ENCODE measurements at places on chromosomes 3 and 15.

- DNase-seq: no peak
These were observed 28.7 kb downstream of the TLE3 start for GRCh38 chr15:70068783-70069565.

- no peak for DNase-seq
These were observed 37.2 kb upstream of the CA12 start for GRCh38 chr15:63418811-63419210.

DNA sequence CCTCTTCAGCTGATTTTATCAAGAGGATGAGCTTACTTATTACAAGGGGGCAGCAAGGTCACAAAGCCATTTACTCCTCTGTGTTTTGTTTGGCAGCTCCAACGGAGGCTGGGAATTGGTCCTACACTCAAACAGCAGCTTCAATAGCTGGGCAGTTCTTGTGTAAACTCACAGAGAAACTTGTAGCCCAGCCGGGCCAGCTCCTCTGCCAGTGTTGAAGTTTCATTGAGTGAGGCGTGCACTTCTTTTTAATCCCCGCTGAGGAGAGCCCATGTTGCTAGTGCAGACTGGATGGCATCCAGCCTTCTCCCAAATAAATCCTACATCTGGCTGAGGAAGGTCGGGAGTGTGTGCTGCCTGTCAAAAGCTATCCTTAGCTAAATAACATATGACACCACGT is 59.5 kb downstream of the BFSP2 start:
- no peak for DNase-seq

GRCh38 chr3:101940521-101941317 is 91.4 kb downstream of the NFKBIZ start:
- peak; percentile 64 for DNase-seq

GRCh38 chr15:65902373-65902772 is 33.1 kb downstream of the RAB11A start:
- no peak for DNase-seq

DNA sequence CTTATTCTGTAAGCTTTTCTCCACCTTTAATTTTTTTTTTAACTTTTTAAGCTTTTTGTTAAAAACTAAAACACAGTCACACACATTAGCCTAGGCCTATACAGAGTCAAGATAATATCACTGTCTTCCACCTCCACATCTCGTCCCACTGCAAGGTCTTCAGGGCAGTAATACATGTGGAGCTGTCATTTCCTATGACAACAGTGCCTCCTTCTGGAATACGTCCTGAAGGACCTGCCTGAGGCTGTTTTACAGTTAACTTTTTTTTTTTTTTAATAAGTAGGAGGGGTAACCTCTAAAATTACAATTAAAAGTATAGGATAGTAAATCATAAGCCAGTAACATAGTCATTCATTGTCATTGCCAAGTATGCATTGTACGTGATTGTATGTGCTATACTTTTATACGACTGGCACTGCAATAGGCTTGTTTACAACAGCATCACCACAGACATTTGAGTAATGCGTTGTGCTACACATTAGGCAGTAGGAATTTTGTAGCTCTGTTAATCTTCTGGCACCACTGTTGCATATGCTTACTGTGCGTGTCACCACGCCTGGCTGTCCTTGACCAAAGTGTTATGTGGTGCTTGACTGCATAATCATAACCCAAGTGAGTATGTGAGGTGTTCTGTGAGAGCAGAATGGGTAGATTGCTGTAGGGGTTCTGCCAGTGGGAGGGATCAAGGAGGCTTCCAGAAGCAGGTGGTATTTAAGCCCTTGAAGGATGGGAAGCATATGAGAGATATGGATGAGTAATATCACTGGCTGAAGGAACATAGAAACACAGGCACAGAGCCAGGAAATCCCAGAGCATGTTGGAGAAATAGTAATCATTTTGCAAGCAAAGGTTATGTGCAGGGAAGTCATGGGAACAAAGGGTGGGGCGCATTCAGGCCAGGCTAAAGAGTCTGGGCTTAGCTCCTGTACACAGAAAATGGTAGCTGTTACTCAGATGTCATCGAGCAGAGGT is 18.3 kb downstream of the FBXO22 start:
- DNase-seq: no peak

DNA sequence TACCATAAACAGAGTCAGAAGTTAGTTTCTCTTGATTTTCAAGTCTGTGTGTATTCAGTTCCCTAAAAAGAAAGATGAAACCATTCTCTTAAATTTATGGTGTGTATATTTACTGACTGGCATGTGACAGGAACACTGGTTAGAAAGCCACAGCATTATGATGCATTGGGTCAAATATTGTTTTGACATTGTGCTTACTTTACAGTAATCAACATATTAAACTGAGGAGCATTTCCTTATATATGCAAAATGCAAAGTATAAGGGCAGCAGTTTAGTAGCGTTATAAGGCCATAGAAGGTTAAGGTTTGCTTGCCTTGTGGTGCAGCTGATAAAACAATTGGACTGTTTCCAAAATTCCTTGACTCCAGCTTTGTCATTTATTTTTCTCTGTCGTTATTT is 72.9 kb downstream of the EPHA3 start:
- DNase-seq: no peak

DNA sequence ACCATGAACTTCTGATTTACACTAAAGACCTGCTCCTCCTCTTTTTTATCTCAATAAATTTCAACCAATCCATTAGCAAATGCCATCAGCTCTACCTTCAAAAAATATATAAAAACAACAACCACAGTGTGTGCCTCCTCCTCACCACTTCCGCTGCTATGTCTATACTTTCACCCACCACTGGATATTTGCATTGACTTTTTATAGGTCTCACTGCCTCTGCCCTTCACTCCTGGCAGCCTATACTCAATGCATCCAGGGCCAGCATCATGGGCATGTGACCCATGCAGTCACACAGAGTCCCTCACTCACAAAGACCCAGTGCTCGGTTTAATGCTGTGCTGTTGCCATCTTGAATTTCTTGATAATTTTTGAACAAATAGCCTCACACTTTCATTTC is 53.5 kb upstream of the CCDC54 start:
- DNase-seq: no peak

- DNase-seq: no peak
These were observed 215.5 kb downstream of the NR1D2 start for GRCh38 chr3:24160424-24161095.

DNA sequence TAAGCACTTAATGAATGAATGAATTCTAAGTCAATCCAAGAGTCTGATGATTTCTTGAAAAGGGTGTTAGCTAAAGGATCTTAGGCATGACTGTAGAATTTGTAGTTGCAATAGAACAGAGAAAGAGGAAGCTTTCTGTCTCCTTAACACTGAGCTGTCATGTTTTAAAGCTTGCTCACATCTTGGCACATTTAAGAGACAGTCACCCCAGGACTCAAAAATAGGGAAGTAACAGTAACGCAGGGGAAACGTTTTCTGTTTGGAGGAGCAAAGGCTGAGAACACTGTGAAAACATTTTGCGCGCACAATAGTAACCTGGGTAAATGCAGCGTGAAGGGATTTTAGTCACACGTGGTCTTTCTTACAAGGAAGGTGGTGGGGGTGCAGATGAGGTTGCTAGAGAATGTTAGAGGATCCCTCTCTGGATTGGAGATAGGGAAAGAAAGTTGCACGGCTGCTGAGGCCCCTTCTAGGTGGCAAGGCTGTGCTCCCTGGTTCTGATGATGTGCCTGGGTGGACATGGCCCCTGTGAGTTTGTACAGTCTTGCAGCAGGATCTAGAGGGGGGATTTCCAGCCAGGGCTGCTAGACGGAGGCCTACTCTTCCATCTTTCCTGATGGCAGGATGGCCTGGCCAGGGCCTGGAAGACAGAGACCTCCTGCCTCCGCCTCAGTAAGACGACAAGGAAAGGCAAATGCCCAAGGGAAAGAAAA is 12.0 kb downstream of the STARD5 start:
- peak; percentile 33 for DNase-seq

DNA sequence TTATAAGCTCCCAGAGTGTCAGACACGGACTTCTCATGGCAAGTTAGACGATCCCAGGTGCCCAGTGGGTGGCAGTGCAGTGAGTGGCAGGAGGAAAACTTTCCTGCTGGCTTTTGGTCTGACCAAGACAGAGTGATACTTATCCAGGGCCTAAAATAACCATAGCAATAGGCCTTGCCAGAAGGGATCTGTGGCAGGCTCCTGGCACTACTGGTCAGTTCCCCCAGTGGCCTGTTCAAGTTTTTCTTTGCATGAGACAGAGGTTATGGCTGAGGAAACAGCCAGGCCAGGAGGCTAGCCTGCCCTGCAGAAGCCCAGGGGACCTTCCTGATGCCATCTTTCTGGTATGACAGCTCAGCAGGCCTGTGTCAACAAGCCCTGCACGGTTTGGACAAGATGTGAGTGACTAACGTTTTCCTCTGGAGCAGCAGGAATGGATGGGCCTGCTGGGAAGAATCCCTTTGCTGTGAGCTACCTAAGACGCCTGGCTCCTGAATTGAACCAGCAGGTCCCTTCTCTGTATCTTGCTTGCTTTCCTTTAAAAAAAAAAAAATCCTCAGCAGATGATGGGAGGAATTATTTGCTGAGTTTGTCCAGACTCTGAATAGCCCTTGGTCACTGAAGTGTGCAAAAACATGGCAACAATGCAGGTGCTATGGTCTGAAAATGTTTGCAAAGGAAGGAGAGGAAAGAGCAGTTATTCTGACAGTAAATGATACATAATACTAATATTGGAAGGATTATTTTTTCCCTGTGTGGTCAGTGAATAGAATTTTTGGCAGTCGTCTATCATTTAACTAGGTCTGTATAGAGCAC is 18.0 kb downstream of the SCG5 start:
- no peak for DNase-seq

- no peak for DNase-seq
These were observed 172.6 kb downstream of the RBMS3 start for GRCh38 chr3:29453284-29454001.

DNA sequence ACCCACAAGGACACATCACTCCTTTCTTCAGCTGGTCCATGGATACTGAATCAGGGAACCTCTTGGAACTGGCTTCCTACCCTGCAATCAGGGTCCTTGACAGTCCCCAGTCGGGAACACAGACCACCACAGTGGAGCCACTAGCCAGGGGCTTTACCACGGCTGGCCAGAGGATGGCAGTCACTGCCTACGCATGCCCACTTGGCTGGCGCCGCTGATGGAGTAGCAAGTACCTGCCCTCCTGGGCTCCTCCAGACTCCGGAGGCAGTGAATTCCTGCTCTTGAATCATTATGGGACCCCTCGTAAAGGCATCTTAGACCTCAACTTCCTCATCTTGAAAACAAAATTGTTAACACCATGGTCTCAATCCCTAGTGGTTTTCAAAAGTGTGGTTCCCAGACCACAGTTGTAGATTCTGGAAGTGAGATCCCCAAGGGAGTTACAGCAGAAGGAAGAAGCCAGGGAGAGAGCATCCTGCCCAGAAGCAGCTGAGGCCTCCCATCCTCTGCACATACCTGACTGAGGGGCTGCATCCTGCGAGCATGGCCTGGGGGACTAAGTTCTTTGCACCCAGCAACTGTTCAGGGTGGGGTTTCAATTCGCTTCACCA is 9.1 kb upstream of the SKIC8 start:
- peak; percentile 76 for DNase-seq

DNA sequence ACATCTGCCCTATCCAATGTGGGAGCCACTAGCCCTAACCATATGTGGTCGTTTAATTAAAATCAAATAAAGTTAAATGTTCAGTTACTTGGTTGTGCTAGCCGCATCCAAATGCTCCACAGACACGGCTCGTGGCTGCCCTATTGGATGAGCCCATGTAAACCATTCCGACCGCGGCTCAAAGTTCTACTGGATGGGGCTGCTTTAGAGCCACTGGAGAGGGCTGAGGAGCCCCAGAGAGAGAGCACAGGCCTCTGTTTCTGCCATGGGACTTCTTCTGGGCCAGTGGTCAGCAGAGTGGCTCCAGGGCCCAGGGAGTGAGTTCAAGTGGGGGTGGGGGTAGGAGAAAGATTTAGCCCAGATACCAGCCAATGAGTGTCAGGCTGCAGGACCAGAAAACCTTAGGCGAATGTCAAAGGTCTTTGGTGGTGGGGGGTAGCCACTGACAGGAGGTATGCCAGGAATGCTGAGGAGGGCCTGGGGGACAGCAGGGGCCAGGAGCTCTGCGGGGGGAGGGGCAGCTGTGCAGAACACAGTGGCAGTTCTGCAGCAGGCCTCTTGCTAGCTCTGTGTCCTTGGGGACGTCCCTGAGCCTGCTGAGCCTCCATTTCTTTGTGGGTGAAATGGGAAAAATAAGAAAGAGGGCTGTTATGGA is 30.1 kb downstream of the SPSB4 start:
- no peak for DNase-seq

- no peak for DNase-seq
These were observed 129.5 kb downstream of the TFDP2 start for GRCh38 chr3:142019794-142020320.

GRCh38 chr3:128997486-128998133 is 3.5 kb upstream of the EFCC1 start:
- no peak for DNase-seq

GRCh38 chr15:63374686-63375520 is 6.7 kb downstream of the CA12 start:
- no peak for DNase-seq

- DNase-seq: no peak
These were observed 30.3 kb upstream of the SETD2 start for GRCh38 chr3:47193871-47194859.

DNA sequence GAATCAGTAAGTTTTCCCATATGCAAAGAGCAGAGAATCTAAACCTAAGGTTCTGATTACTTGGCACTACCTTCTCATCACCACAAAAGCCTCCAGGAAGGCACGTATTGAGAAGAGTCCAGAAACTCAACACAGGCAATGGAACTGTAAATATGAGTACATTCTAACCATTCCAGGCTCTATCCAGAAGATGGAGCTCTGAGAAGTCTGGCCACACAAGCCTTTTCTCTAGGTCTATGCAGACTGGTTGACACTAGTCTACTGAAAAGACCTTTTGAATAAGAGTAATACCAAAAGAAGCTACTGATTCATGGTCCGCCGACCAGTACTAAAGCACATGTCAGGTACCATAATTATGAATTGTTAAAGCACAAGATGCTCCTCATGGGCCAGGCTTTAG is 12.2 kb upstream of the NCKIPSD start:
- DNase-seq: no peak

- no peak for DNase-seq
These were observed 19.7 kb upstream of the MFGE8 start for GRCh38 chr15:88932875-88933330.

DNA sequence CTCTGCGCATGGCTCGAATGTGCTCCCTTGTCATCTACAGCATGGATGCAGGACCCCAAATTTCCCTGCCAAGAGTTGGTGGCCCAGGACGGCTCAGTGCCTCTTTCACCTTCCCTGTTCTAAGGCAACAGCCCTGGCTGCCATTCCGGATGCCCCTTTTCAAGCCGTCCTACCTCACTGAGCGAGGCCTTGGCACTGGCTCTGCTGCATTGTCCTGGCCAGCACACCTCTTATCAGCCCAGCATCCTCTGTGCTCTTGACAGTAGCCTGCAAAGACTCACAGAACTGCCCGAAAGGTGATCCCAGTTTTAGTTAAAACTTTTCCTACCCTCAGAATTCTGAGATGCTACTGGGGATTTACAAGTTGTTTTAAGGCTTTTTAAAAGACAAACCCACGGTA is 122.0 kb downstream of the MECOM start:
- no peak for DNase-seq

- DNase-seq: peak; percentile 74
These were observed 41.8 kb downstream of the IFT122 start for GRCh38 chr3:129481766-129482332.

Measured in activated effector memory CD4-positive, alpha-beta T cell treated with anti-CD3 and anti-CD28 coated beads, Interleukin-2, amount 50 U/mL, for 16 hours (primary cell).